ENCODE measurements at places on chromosomes 13 and 19.
A peak's percentile ranks its signal among the peaks of the same experiment; 100 is the strongest.

- no peak overlapping the region for H3K4me3 ChIP-seq
- H3K27ac ChIP-seq = no peak overlapping the region
- H3K27me3 ChIP-seq = no peaks in the 10 kb centered on the region
- no peak for DNase-seq
- H3K36me3 ChIP-seq = peaks cover 6% of the 10 kb centered on the region
Observed at GRCh38 chr13:35367586-35367985, 108.9 kb downstream of the MAB21L1 start.

- no peak overlapping the region for H3K27ac ChIP-seq
- no peak overlapping the region for H3K4me3 ChIP-seq
- H3K36me3 ChIP-seq = no peaks in the 10 kb centered on the region
- no peak for DNase-seq
- H3K27me3 ChIP-seq = no peaks in the 10 kb centered on the region
Observed at GRCh38 chr13:74158028-74158427, 23.8 kb upstream of the KLF12 start.

DNA sequence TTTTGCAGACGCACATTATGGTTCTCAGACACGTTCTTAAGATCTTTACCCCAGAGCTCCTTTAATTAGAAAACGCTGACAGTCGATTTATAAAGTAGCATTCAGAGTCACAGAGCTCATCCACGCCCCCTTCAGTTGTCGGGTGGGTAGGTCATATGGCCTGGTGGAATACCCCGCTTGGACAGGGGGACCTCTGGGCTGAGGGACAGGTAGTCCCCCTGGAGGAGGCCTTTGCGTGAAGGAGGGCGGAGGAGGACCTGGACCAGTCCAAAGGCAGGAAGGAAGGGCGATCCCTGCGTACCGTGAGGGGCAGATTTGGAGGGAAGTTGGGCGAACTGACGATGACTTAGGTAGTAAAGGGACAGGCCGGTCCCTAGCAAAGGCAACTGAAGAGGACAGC, 20.5 kb downstream of the VASP start:
- H3K4me1 ChIP-seq = peaks cover 20% of the 10 kb centered on the region
- H3K27me3 ChIP-seq = no peaks in the 10 kb centered on the region
- H3K36me3 ChIP-seq = peaks cover 26% of the 10 kb centered on the region
- H3K27ac ChIP-seq = no peak overlapping the region
- no peak overlapping the region for H3K4me3 ChIP-seq

DNA sequence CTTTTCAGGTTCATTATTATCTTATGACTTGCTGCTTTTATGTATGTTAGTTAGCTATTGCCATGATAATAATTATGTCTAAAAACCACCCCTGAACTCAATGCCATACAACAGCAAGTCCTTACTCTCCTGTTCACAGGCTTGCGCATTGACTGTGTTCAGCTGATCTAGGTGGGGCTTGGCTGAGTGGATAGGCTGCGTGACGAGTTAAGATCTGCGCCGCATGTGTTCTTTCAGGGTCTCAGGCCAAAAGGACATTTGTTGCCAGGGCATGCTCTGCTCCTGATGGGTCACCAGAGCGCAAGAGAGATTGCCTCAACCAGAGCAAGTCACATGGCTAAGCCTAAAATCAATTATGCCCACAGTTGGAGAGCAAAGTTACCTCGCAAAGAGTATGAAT, 859 bp downstream of the ZNF568 start:
- peak overlapping the region; percentile 89 for H3K4me3 ChIP-seq
- peaks cover 14% of the 10 kb centered on the region for H3K4me1 ChIP-seq
- peak overlapping the region; percentile 95 for H3K27ac ChIP-seq
- H3K36me3 ChIP-seq = peaks cover 77% of the 10 kb centered on the region
- H3K27me3 ChIP-seq = no peaks in the 10 kb centered on the region
- DNase-seq = no peak

DNA sequence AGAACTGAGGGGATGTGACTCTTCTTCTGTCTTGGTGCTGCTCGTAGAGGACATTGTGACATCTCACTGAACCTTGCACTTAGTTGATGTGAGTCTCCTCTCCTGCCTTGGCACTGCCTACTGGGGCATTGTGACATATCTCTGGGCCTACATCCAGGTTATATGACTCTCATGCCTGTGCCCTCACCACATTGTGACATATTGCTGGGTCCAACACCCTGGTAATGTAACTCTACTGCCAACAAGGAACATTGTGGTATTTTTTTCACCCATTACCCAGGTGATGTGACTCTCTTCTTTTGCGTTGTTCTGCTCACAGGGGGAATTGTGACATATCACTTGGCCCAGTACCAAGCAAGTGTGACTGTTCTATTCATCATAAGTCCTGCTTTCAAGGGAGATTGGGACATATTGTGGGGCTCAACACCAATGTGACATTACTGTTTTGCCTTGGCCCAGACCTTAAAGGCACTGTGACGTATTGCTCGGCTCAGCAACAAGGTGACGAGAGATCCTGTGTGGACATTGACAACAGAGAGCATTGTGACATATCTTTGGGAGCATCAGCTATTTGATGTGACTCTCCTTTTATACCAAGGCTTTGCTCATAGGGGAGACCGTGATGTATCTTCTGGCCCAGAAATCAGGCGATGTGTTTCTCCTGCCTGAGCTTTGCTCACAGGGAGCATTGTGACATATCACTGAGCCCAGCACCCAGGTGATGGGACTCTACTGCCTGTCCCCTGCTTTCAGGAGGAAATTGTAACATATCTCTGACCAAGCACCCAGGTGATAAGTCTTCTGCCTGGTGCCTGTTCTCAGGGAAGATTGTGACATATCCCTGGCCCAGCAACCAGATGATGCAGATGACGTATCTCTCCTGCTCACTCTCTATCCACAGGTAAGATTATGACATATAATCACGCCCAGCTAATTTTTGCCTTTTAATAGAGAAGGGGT, 12.2 kb upstream of the ZNF429 start:
- no peaks in the 10 kb centered on the region for H3K27me3 ChIP-seq
- H3K36me3 ChIP-seq = peaks cover 30% of the 10 kb centered on the region
- H3K4me3 ChIP-seq = no peak overlapping the region
- no peak overlapping the region for H3K27ac ChIP-seq
